Prostate gland (tissue), 2 donors: ENCODE measurements at places on chromosomes 12 and 14. TPM values are rescaled to one million over a fixed set of nuclear protein-coding genes. Genes with fewer than 3 reads are reported as not detected.

GRCh38 chr12:68665016-68665569, 21.7 kb upstream of the NUP107 start:
- DNase-seq = no peak

DNA sequence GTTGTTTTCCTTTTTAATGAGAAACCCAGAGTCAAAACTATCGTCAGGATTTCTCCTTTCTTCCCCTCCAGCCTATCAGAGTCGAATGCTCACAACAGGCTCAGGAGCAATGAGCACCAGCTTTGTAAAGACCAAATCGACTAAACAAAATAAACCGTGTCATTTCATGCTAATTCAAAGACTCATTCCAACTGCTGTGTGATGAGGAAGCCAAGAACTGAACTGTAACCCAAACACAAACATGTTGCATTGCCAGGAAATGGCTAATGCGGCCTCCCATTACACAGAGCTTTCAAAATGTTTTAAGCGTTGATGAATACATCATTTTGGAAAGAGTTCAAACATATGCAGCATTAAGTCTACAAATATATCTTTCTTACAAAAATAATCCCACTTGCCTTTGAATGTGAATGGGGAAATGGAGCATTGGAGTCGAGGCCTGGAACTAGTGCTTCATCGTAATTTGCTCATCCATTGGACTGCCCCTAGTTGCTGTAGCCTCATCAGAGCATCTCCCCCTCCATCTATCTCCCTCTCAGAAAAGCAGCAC, 349.5 kb downstream of the GXYLT1 start:
- no peak for DNase-seq

- no peak for DNase-seq
Measured at GRCh38 chr12:6758506-6759095, 5.7 kb upstream of the MLF2 start.

- DNase-seq = no peak
Measured at GRCh38 chr12:6343518-6343917, 1.6 kb upstream of the TNFRSF1A start.

DNA sequence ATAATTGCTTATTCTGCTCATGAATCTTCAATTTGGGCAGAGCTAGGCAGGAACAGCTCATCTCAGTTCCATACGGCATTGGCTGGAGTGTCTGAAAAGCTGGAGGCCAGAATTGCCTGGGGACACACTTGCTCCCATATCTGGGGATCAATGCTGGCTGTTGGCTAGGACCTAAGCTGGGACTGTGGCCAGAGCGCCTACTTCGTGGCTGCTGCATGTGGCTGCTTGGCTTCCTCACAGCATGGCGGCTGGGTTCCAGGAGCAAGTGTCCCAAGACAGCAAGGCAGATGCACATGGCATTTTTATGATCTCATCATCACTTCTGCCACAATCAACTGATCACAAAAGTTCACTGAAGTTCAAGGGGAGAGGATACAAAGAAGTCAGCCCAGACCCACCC, 200.2 kb downstream of the TTC8 start:
- DNase-seq = no peak

- DNase-seq = peak; percentile 87
Measured at GRCh38 chr14:52553671-52554575, 1.3 kb downstream of the GPR137C start.

- DNase-seq = no peak
Measured at GRCh38 chr14:61132336-61132735, 148.8 kb downstream of the TMEM30B start.

DNA sequence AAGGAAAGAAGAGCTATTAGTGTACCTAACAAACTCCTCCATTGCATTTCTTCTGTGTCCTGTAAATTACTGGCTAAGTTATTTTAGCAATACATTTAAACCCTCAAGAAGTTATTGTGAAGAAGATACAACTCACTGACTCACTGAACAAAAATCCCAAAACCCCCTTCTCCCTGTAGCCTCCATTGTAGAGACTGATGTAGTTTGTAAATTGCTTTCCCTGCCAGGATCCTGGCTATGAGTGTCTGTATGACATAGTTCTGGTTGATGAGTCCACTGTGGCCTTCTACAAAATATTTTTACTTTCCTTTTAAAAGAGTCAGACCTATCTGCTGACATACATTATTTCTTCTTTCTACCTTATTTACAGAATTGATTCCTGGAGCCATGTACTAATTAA, 155.6 kb downstream of the SLC6A15 start:
- DNase-seq = no peak

DNA sequence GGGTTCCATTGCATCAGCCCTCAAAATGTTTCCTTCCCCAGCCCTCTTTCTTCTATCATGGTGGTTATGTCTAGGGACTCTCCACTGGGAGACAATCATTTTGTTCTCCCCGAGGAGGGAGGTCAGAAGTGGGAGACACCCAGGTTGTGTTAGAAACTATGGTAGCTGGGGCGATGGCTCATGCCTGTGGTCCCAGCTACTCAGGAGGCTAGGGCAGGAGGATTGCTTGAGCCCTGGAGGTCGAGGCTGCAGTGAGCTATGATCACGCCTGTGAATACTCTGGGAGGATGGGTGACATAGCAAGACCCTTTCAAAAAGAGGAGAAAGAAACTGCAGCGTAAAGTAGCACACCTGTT, 13.0 kb upstream of the LRRC23 start:
- no peak for DNase-seq

Gene SIX4
- 17.6 TPM for total RNA-seq

Gene MYF5
- not detected for total RNA-seq

Gene C12orf50
- total RNA-seq = not detected

Gene EPYC
- total RNA-seq = not detected

Gene VASH1
- 2.1 TPM for total RNA-seq

Gene TAS2R19
- 6.1 TPM for total RNA-seq

Gene DDN
- not detected for total RNA-seq
